ENCODE measurements at places on chromosomes 1 and 21.

GRCh38 chr1:161357073-161357472 lies 10.6 kb downstream of the CFAP126 start:
- no peak for DNase-seq

DNA sequence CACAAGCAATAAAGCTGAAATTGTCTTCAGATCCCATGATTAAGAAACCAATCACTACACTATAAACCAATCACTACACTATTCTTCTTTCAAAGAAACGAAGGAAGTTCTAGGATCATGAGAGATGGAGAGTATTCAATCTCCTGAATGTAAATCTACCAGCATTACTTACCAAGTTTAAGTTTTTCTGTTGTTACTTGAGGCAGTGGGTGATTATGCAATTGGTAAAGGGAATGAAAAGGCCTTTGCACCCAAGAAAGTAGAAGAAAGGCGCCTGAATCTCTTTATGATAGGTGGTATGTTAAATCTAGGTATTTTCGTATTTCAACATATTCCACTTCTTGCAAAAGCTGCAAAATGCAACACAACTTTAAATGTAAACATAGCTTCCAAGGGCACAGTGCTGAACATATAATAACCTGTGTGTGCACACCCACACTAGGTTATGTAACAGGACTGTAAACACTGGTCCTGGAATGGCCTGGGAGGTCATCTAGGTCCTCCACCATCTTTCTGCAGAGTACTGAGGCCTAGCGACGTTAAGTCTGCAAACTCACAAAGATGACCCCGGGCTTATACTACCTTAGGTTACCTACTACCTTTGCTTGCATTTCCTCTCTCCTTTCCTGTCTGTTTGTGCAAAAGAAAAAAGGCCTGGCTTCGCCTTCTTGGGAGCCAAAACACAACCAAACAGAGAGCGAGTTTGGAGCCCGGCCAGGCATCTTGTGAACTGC lies 1.1 kb upstream of the UAP1 start:
- no peak for DNase-seq

GRCh38 chr1:20480951-20481617 lies 4.9 kb downstream of the CAMK2N1 start:
- no peak for DNase-seq

GRCh38 chr1:43358121-43358745 lies 548 bp upstream of the CDC20 start:
- DNase-seq: peak; percentile 51

DNA sequence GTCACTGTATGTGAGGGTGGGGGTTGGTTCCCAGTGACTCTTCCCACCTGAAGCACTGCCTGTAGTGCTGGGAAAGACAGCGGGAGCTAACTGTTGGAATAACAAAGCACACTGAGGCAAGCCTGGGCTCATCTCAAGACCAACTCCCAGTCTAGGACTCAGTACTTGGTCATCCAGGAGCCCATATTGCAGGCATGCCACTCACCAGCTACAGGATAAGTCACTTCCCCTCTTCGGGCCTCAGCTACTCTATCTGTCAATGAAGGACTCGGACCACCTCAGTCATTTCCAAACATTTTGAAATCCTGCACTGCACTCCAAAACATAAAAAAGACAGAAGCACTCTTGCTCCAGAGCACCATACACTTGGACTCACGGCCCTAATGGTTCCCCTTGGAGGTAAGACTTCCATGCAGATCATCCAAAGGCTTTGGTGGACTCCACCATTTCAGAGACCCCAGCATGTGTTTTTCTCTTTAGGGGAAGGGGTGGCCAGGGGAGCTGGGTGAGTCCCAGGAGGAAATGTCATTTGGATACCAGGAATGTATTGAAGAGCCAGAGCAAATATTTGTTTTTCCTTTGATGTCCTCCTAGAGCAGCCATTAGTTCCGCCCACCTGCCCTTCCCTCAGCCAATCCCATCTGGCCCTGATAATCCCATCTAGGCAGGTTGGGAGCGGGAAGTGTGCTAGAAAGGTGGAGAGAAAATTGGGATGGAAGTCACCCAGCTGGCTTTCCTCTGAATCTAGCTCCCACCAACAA lies 3.1 kb downstream of the NUAK2 start:
- DNase-seq: no peak

GRCh38 chr1:244211559-244211944 lies 160.5 kb downstream of the ZBTB18 start:
- no peak for DNase-seq

DNA sequence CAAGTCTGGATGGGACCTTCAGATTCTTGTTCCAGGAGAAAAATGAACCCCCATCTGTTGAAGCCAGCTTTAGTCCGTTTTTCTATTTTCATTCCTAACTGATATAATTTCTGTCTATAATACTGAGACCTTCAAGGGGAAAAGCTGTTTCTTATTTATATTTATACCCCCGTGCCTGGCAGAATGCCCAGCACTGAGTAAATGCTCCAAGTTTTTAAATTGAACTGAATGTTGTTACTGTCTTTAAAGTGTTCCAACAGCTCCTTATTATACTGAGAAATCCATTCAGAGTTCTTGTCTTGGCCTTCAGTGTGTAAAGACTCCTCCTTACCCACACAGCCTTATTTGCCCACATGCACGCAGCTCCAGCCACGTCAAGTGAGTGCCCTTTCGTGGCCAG lies 178.6 kb upstream of the HMGB4 start:
- no peak for DNase-seq

DNA sequence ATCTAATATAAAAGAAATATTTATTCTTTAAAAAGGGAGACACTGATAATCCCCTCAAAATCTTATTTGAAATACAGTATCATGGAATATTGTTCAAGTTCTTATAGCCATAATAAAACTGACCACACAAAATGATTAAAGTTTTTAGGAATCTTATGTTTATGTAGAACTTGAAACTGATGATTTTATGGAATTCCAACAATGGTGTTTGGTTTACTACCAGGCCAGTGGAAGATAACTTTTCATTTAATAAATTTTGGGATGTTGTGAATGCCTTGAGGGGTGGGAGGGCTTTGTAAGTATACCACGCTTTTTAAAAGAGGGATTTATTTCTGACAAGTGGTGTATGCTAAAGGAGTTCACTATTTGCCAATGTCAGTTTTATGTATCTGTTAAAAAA lies 87.7 kb downstream of the RAB3GAP2 start:
- DNase-seq: no peak

- DNase-seq: no peak
Measured at GRCh38 chr1:200183637-200184036, 156.1 kb downstream of the NR5A2 start.

DNA sequence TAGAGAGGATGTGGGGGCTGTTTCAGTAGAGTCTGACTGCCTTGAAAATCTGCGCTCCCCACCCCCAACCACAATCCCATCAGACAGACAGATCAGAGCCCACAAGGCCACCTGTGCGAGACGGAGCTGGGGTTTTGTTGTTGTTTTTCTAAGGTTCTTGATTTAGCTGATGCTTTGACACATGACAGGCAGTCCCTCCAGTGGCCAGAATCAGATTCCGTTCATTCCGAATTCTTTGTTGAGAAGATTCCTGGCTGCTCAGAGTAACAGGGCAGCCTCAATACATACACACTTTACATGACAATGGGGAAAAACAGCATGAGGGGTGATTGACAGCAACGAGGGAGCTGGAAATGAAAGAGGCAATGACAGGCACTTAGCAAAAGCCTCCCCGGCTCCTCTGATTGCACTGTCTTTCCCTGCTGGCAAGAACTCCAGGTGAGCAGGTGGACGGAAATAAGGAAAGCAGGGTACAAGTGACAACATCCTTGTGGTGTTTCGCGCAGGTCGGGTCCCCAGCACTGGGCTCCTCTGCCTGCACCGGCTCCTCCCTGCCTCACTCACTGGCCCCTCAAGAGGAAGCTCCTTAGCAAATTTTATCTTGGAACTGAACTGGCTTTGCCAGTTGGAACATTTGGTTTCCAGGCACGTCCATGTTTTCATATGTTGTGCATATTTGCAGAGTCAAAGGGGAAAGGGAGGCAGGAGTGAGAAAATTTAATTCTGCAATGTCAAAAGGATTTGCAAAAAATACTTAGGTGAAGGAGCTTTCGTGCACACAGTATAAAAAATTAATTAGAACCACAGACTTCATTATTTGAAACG lies 148.7 kb downstream of the PGBD5 start:
- peak; percentile 52 for DNase-seq

GRCh38 chr1:96727860-96728259 lies 6.3 kb downstream of the PTBP2 start:
- no peak for DNase-seq

GRCh38 chr1:1988061-1988945 lies 15.3 kb downstream of the CFAP74 start:
- no peak for DNase-seq

GRCh38 chr1:1309251-1310108 lies 1.1 kb downstream of the PUSL1 start:
- DNase-seq: peak; percentile 34

DNA sequence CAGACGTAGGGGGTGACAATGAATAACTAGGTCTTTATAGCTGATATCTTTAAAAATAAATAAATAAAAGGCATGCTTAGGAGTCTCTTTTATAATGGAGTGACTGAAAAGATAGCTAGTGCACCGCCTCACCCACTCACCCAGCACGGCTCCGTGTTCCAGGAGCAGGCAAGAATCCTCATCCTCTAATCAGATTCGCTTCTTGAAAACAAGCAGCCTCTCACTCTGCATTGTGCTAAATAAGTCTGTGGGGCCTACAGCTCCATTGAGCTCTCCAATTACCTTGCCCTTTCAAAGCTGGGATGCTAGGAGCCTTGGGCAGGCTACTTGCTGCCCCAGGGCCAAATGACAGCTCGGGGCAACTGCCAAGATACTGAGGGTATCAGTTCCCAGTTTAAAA lies 91.5 kb downstream of the TIAM1 start:
- no peak for DNase-seq

GRCh38 chr1:215360758-215361157 lies 206.3 kb upstream of the KCTD3 start:
- no peak for DNase-seq
